ENCODE measurements at places on chromosomes 1 and 21.
A peak's percentile ranks its signal among the peaks of the same experiment; 100 is the strongest.

GRCh38 chr1:46179138-46180081 is 3.1 kb upstream of the P3R3URF start:
- peak; percentile 42 for DNase-seq

DNA sequence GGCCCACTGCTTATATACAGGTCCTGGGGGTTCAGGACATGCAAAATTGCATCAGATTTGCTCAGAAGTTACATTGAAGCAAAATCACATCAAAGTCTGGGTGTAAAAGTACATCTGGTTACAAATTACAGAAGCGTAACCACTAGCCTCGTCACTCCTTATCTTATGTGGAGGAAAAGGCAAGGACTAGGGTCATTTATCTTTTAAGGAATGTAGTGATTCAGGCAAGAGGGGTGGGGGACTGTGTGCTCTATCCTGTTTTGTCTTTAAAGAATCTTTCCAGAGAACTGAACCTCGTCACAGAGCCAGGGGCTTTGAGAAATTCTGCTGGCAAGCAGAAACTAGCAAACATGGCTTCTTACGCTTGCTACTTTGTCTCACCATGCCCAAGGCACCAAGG is 61.1 kb upstream of the RAB4A start:
- DNase-seq = no peak

- DNase-seq = no peak
Observed at GRCh38 chr1:89945852-89946476, 48.9 kb upstream of the ZNF326 start.

GRCh38 chr1:75707191-75707590 is 17.3 kb upstream of the ACADM start:
- DNase-seq = no peak

- no peak for DNase-seq
Observed at GRCh38 chr1:184567009-184567408, 180.2 kb downstream of the C1orf21 start.
